ENCODE measurements at places on chromosomes 4 and X.

DNA sequence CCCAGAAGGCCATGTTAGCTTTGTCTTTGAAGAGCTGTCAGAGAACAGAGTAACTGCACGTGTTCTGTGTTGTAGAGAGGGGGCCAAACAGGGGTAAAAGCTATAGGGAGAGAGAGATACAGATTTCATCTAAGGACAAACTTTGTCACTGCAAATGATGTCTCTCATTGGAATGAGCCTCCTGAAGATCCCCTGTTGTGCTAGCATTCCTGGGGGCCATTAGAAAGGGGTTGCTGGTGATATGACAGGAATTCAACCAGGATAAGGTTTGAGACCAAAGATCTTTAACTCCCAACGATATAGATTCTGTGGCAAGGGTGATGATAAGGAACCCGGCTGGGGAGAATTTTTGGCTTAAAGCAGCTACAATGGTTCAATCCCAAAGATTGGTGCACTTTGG is 16.8 kb downstream of the MID1 start:
- no peak for DNase-seq

DNA sequence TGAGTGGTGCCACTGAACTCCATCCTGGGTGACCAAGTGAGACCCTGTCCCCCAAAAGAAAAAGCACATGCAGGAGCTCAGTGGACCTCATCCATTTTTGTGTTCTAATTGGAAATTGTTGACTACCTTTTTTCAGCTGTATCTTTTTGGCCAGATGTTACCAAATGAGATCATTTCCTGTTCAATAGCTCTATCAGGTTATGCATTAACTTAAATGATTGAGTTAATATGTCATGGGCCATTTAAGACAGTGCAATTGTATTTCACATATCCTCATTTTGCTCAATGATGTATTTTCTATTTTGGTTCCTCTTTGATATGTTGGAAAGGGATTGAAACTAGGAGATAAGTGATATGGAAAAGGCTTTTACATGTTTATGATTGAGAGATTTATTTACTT is 26.2 kb upstream of the RHOH start:
- DNase-seq: no peak

DNA sequence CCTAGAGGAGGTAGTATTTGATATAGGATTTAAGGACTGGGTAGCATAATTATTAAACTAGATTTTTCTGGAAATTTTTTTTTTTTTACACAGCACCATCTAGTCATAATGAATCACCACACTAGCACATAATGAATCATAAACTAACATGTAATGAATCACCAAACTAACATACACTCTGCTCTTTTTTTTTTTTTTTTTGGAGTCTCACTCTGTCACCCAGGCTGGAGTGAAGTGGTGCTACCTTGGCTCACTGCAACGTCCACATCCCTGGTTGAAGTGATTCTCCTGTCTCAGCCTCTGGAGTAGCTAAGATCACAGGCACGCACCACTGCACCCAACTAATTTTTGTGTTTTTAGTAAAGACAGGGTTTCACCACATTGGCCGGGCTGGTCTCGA is 92.5 kb downstream of the FAM13A start:
- peak; percentile 80 for DNase-seq

DNA sequence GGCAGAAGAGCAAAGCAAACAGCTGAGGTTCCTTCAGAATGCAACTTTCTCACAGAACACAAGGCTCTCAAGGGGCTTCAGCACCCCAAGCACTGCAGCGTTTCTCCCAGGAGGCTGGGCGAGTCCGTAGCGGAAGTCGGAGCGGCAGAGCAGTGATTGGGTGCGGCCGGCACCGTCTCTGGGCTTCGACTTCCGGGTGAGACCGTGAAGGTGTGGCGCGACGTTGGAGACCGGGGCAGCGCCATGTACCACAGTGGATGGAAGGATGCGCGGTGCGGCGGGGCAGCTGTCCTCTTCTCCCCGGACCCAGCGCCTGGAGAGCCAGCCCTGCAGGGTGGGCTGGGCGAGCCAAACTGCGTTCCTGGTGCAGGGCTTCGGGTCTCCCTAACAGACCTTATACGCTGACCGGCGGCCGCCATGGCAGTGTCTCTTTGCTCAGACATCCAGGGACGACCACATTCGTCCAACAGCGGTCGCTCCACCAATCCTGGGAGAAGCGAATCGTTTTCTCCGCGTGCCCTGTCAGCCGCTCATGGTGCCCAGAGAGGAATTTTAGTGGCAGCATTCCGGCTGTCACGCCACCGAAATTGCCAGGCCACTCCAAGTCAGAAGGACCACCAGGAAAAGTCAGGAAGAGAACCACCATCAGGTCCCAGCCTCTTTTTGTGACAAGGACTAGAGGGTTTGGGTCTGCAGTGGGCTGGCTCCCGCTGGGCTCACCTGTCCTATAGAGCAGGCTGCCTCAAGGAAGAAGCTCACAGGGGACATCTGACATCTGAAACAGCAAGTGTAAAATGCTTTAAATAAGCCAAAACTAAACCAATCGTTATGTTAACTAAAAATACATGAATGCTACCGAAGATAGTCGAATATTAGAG is 20.5 kb downstream of the TRIM61 start:
- DNase-seq: peak; percentile 46

- no peak for DNase-seq
Observed at GRCh38 chr4:166501941-166502382, 628.9 kb downstream of the TLL1 start.

- DNase-seq: peak; percentile 50
Observed at GRCh38 chrX:46208225-46208854, 336.9 kb downstream of the ZNF674 start.

DNA sequence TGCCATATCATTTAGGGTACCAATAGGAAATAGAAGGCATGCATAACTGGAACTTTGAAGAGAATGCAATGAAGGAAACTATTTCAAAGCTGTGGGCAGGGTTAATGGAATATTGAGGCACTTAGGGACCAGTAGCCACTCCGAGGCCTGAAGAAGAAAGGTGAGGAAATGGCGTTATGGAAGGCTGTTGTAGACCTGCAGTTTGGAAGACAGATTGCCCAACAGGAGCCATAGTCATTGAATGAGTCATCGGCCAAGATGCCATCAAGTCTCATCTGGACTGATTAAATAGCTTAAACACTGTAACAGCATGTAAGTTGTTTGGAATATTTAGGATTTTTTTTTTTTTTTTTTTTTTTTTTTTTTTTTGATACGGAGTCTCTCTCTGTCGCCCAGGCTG is 11.6 kb downstream of the CXCL13 start:
- peak; percentile 53 for DNase-seq

DNA sequence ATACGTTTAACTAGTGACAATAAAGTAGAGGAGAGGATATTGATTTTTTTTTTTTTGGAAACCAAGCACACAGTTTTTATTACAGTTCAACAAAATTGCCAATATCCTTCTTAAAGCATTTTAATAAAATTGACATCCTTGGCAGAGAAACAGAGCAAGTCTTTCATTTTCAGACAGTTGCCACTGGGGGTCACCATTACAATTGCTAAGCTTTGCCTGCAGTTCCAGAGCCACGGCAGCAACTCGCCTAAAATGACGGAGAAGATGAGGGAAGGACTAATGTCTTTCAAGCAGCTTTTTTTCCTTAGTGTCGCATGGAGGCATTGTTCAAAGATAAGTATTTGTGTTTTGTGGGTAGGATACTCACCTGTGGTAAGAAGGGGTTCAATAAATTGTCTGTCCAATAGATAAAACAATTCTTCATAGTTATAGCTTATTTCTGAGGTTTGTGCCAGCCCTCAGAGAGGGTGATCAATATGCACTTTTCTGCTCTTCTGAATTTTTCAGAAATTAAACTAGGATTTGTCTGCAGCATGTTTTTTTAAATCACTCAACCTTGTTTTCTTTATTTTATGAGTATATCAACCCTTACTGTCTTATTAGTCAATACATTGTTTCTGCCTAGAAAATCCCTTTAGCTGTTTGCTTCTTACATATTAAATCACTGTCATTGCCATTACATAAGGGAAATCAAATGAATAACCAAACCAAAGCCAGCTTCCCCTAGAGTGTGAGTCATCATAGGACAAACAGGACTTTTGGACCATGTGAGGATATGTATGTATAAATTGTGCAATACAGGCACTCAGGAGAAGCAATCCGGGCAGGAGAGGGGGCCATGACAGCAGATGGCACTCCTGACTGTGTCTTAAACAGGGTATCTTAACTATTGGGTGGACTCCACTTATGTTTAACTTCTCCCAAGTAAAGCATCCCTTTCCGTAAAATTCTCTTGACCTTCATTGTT is 508.1 kb upstream of the ARX start:
- peak; percentile 0 for DNase-seq

GRCh38 chr4:151736361-151736760 is 24.4 kb downstream of the GATB start:
- DNase-seq: no peak

GRCh38 chrX:48794911-48795515 is 6.9 kb upstream of the HDAC6 start:
- peak; percentile 67 for DNase-seq

GRCh38 chrX:150199803-150200202 is 163.3 kb upstream of the MAMLD1 start:
- DNase-seq: no peak
